ENCODE measurements at places on chromosomes 11 and 22.
A peak's percentile ranks its signal among the peaks of the same experiment; 100 is the strongest.

GRCh38 chr11:67640758-67641337, 1.3 kb upstream of the TBX10 start:
- no peak for DNase-seq

- peak; percentile 69 for DNase-seq
Measured at GRCh38 chr11:73308003-73308960, at the start of gene ARHGEF17. ARHGEF17 (plus strand) TSS chr11:73308276; CDS start chr11:73308639, 363 bp downstream.

DNA sequence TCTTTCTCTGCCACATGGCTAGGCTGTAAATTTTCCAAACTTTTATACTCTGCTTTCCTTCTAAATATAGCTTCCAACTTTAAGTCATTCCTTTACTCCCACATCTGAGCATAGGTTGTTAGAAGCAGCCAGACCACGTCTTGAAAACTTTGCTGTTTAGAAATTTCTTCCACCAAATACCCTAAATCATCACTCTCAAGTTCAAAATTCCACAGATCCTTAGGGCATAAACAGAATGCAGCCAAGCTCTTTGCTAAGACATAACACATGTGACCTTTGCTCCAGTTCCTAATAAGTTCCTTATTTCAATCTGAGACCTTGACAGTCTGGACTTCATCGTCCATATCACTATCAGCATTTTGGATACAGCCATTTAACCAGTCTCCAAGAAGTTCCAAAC, 749.9 kb downstream of the METTL15 start:
- no peak for DNase-seq

GRCh38 chr11:76166314-76166713, 40.0 kb downstream of the WNT11 start:
- DNase-seq = no peak

DNA sequence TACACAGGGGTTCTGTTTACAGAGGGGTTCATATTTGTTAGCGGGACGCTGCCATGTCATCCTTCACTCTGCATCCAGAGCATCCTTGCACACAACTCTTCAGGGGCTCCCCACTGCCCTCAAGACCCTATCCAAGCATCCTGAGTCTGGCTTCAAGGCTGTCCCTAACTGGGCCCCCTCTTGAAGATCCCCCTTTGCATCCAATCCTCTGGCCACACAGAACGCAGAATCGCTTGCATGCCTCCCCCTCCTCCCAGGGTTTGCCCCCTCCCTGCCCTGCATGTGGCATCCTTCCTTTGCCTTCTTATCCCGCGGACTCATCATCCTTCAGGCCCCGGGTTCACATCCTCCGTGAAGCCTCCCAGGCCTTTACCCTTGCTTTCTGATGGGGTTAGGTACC, 18.6 kb downstream of the C1QTNF6 start:
- no peak for DNase-seq
